ENCODE measurements at places on chromosomes 13 and 19.

DNA sequence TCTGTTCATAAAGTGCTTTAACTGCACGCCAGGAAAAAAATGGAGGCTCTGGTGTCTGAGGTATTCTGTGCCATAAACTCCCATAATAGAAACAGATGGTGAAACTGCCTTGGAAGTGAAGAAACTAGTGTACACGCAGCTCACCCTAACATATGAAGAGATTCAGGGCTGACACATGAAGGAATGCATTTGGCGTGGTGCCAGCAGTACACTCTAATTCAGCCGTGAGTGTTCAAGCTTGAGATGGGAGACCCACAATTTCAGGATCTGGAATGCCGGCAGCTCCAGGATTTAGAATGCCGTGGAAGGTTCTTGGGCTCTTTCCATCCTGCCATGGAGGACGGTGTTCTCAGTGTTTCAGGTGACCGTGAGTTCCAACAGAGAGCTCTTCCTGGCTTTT lies 478.4 kb downstream of the TSHZ3 start:
- peak; percentile 1 for DNase-seq

DNA sequence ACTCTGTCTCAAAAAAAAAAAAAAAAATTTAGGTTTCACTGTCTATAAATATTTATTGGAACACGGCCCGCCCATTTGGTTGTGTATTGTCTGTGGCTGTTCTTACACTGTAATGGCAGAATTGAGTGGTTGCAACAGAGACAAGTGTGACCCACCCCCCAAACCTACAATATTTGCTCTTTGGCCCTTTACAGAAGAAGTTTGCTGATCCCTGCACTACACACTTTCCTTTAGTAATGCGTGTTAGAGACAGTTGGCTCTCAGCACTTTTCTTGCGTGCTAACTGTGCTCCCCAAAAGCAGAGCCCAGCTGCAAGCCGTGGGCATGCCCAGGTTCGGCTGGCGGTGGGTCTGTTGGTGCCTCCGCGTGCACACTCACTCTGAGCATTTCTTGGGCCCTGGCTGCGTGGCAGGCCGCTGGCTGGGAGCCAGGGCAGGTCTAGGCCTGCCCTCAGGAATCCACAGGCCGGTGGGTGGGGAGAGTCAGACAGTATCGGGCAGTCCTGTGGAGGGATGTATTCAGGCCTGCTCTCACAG lies 72.6 kb downstream of the SIPA1L3 start:
- DNase-seq = no peak

DNA sequence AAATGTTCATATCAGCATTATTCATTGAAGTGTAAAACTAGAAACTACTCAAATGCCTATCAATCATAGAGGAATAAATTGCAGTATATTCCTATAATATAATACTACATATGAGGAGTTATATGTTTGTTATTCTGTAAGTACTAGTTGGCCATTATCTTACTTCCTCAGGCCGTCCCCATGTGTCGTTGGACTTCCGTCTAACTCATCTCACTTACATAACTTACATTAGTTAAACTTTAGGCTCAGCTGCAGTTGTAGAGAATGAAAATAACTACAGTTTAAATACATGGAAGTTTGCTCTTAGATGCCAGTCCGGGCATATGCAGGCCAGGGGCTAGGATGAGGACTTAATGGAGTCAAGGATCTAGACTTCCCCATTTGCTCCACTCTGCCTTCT lies 8.6 kb upstream of the EPSTI1 start:
- no peak for DNase-seq

- DNase-seq = no peak
These were observed 10.2 kb downstream of the GPX4 start for GRCh38 chr19:1113986-1114483.

DNA sequence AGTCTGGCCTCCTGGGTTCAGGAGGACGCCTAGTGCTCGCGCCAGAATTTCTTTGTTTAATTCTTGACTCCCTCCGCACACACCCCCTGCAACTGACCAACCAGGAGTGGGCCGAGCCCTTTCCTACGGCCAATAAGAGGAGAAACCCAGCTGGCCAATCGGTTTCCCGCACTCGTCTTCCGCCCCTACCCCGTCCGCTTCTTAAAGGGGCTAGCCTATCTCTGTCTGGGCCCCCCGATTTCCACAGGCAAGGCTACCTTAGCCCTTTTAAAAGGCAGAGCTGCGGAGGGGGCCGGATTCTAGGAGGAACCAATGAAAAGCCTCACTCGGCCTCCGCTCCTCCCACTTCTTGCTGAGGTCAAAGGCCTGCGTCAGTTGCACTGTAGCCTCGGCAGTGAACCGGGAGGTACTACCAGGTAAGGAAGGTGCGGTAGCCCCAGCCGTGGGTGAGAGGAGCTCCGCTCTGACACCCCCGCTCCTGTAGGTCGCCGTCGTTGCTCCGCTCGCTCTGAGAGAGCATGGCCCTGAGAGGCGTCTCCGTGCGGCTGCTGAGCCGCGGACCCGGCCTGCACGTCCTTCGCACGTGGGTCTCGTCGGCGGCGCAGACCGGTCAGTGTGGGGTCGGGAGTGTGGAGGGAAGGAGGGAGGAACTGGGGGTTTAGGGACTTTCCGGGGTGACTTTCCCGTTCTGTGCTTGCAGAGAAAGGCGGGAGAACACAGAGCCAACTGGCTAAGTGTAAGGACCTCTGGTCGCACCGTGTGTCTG lies at the start of gene GCDH:
TSS of gene GCDH (plus strand) at position 374 of the 766 bp plus-strand sequence. CDS start at position 519, 145 bp downstream.
- DNase-seq = peak; percentile 98

GRCh38 chr13:107113387-107113786 lies 545.5 kb upstream of the ARGLU1 start:
- DNase-seq = no peak

DNA sequence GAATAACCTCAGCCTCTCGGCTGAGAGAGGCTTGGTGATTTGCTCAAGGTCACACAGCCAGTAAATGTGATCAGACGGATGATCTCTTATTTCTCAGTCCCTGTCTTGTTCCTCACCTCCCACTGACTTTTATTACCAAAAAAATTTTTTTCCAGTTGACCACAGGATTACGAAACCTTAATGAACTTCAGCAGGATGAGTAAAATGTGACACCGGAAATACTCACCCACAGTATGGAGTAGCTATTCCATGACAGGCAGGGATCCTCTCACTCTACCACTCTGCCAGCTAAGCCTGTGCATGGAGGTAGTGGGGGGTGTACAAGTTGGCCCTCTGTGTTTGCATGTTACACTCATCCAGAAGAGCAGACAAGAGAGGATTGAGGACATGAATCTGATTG lies 916.4 kb downstream of the UQCRFS1 start:
- DNase-seq = peak; percentile 89

DNA sequence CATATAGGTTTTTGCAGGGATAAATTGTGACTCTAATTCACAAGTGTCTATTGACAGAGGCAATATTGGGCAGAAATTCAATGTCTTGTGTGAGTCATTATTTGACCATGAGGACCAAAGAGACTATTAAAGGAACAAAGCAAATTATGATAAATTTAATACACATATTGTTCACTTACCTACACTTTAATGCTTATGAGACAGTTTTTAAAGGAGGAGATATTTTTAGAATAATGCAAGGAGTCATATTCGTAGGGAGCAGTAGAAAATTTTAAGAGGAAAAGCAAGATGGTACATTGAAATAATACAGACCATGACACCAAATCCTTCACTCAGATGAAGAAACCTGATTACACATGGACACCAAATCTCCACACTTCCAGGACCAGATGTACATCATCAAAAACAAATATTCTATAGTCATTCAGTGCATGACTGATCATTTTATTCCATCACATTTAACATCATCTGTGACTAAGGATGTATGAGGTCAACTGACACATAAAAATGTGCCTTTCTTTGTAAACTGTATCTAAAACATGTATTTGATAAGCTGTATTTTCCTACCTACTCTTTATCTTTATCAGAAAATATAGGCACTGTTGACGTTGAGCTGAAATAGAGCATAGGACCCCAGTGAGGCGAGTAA lies 4.2 kb upstream of the OR7A17 start:
- no peak for DNase-seq

- DNase-seq = no peak
These were observed 15.0 kb upstream of the MIER2 start for GRCh38 chr19:359653-359925.

GRCh38 chr19:32339988-32340874 lies 5.2 kb upstream of the ZNF507 start:
- peak; percentile 47 for DNase-seq

DNA sequence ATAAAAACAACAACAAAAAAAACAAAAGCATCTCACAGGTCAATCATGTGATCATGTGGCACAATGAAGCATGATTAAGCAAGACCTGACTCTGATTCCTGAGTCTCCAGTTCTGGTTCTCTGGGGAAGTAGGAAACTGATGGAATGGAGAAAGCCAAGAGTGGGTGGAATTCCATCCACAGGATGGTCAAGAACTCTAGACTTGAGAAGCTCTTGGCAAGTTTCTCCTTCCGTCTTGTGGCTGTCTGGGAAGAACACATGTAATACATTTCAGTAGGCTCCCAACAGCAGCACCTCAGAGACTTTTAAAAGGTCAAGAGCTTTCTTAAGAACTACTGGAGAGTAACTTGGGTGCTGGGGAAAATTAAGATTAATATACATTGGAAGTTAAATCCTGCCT lies 78.6 kb upstream of the TSHZ3 start:
- DNase-seq = peak; percentile 74

- DNase-seq = peak; percentile 36
These were observed 1.6 kb downstream of the WDR88 start for GRCh38 chr19:33133438-33134031.

- peak; percentile 49 for DNase-seq
These were observed 10.2 kb downstream of the GAS6 start for GRCh38 chr13:113853518-113854237.

GRCh38 chr19:38952395-38953165 lies 21.8 kb downstream of the MRPS12 start:
- DNase-seq = no peak

- no peak for DNase-seq
These were observed 249.5 kb upstream of the TSHZ3 start for GRCh38 chr19:31598730-31599238.

DNA sequence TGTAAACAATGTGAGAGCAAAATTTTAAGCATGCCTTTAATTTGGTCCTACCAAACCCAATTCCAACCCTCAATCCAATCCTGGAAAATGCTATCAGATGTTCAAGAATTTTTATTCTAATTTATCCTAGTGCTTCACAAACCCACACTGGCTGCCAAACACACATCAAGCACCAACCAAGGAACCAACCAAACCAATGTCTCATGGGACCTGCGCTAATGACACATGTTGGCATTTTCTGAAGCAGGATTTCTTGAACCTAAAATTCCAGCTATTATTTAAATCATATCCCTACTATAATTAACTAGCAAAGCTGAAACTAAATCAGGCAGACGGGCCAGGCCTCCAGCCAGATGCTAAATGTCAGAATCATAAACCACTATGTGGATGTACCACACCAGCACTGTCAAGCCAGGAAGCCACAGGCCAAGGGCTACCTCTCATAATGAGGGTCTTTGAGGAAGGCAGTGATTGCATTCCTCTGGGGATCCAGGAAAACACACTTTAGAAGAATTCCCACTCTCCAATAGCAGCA lies 5.8 kb downstream of the LATS2 start:
- DNase-seq = no peak

- DNase-seq = peak; percentile 41
These were observed 600 bp upstream of the HMGB1 start for GRCh38 chr13:30466358-30466714.

DNA sequence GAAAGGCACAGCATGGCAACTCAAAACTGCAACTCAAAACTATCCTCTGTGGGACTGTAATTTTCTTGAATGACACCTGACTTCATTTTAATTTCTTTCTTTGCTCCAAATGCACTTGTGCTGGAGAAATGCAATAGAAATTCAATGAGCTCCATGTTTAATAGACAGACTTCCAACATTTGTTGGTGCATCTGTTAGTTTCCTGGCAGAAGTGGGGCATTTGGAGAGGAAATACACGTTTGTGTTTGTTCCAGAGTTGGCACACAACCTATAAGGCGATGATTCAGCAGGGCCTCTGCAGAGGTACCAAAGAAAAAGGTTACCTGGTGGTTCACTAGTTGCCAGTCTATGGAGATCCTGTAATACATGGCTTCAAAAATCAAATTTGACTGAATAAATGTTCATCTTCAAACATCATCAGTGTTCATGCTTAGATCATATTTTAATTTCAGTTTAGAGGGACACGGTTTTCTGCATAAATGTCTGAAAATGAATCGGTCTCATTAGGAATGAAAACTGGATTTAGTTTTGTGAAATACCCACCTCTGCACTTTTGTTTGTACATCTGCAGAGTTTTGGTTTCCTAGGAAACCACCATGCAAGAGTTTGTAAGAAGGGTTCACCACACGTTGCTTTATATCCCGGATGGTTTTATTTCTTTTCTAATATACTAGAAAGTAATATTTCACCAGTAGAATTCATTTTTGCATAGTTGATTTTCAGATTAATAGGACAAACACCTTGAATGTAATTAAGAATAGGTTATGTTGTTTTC lies 21.8 kb upstream of the OBI1 start:
- DNase-seq = no peak

DNA sequence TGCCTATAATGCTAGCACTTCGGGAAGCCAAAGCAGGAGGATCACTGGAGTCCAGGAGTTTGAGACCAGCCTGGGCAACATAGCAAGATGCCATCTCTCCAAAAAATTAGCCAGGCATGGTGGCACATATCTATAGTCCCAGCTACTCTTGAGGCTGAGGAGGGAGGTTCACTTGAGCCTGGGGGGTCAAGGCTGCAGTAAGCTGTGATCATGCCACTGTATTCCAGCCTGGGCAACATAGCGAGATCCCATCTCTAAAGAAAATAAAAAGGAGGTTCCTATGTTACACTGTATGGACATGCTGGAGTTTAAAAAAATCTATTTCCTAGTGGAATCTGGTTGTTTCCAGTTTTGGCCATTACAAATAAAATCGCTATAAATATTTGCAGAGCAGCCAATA lies 2.6 kb downstream of the CAB39L start:
- no peak for DNase-seq

GRCh38 chr13:75263741-75264407 lies 218.1 kb downstream of the TBC1D4 start:
- peak; percentile 68 for DNase-seq

GRCh38 chr13:44651724-44652123 lies 75.6 kb upstream of the TSC22D1 start:
- no peak for DNase-seq

GRCh38 chr19:48445256-48445605 lies 552 bp upstream of the GRWD1 start:
- peak; percentile 96 for DNase-seq

GRCh38 chr19:39167461-39168257 lies 29.1 kb upstream of the NCCRP1 start:
- no peak for DNase-seq

- no peak for DNase-seq
These were observed 6.3 kb downstream of the NHLRC3 start for GRCh38 chr13:39044536-39044935.

GRCh38 chr13:75492389-75492788 lies 10.4 kb upstream of the TBC1D4 start:
- DNase-seq = peak; percentile 51

- peak; percentile 42 for DNase-seq
These were observed 19.3 kb downstream of the GADD45B start for GRCh38 chr19:2495130-2495641.

GRCh38 chr13:31328549-31329235 lies 128.9 kb downstream of the B3GLCT start:
- peak; percentile 51 for DNase-seq

GRCh38 chr13:77437267-77437666 lies 98.2 kb upstream of the SCEL start:
- no peak for DNase-seq
